ENCODE measurements at places on chromosomes 12 and 14. TPM values are rescaled to one million over a fixed set of nuclear protein-coding genes. Genes with fewer than 3 reads are reported as not detected.

Gene PRPH
- not detected for polyA plus RNA-seq

DNA sequence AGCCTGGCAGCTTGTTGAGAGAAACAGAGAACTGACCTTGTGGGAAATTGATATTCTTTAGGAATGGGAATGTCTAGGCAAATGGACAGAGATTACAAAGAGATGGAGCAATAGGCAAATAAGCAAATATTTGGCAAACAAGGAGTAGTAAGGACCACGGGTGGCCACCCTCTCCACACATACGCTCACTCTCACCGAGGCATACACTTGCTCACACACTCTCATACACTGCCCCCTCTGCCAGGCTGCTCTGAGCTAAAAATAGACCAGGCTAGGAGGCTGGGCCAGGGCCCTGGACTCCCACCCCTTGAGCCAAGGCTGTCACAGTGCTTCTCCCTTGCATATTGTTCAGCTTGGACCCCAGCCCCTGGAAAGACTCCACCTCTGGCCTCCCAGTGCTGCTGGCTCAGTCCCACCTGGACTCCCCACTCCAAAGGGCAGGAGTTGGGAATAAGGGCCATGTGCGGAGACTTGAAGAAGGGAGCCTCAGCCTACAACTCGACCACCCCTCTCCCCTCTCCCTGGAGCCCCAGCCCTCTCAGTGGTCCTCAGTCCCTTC, 1.1 kb downstream of the PPP1R1A start:
- H3K4me3 ChIP-seq, result no peak overlapping the region
- H3K27ac ChIP-seq, result no peak overlapping the region
- H3K36me3 ChIP-seq, result no peaks in the 10 kb centered on the region
- H3K27me3 ChIP-seq, result peaks cover 26% of the 10 kb centered on the region
- no peak for DNase-seq
- no peaks in the 10 kb centered on the region for H3K4me1 ChIP-seq

Gene TARBP2
- polyA plus RNA-seq, result 28.8 TPM

Gene PRB2
- polyA plus RNA-seq, result not detected

- H3K27ac ChIP-seq, result no peak overlapping the region
- no peak for DNase-seq
- H3K36me3 ChIP-seq, result no peaks in the 10 kb centered on the region
Observed at GRCh38 chr14:66498311-66498710, 9.6 kb upstream of the GPHN start.

DNA sequence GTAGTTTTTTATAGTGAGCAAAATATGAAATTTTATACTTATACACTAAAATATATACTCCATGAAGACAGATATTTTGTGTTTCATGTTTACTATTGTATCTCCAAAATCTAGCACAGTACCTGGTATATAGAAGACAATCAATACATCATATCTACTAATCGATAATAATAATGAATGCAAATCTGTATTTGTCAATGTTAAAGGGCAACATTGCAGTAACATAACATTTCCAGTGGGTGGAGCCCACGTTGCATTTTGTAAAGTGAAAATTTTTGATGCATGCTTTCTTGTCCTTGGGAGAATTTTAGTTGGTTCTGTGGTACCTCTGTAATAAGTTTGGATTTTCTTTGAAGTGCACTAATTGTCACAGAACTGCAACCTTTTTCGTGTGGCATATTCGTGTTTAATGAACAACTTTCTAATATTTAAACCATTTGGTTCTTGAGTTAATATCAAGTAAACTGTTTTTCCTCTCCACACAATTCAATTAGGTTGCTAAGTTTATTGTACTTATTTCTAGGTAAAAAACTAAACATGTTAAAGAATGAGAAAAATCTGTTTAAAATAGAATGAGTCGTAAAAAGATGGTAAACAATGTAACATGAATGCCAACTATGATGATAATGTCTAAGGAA, 47.4 kb downstream of the AVPR1A start:
- H3K4me1 ChIP-seq, result no peaks in the 10 kb centered on the region
- H3K4me3 ChIP-seq, result no peak overlapping the region
- H3K36me3 ChIP-seq, result no peaks in the 10 kb centered on the region
- no peak overlapping the region for H3K27ac ChIP-seq
